ENCODE measurements at places on chromosomes 12 and 14.

- no peak for DNase-seq
Measured at GRCh38 chr12:24584032-24584675, 364.7 kb downstream of the BCAT1 start.

GRCh38 chr12:130922511-130922953 lies 31.2 kb upstream of the ADGRD1 start:
- DNase-seq = no peak

DNA sequence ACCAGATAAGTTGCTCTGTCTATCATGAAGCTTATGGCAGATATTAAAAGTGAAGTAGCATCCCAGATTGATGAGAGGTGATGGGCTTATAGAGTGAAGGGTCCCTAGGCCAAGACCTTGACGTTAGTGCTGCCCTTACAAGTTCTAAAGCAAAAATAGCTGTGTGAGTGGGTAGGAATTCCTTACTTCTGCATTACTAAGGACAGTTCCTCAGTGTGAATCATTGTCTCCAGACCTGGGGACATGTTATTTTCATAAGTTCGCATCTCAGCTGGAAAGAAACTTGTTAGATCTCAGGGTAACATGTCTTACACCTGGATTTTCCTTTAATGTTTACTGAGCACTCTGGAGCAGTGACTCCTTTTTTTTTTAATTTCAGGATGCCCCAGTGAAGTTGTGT lies 28.7 kb downstream of the MAPKAPK5 start:
- DNase-seq = no peak

GRCh38 chr12:3019005-3019680 lies 58.0 kb upstream of the TSPAN9 start:
- no peak for DNase-seq

DNA sequence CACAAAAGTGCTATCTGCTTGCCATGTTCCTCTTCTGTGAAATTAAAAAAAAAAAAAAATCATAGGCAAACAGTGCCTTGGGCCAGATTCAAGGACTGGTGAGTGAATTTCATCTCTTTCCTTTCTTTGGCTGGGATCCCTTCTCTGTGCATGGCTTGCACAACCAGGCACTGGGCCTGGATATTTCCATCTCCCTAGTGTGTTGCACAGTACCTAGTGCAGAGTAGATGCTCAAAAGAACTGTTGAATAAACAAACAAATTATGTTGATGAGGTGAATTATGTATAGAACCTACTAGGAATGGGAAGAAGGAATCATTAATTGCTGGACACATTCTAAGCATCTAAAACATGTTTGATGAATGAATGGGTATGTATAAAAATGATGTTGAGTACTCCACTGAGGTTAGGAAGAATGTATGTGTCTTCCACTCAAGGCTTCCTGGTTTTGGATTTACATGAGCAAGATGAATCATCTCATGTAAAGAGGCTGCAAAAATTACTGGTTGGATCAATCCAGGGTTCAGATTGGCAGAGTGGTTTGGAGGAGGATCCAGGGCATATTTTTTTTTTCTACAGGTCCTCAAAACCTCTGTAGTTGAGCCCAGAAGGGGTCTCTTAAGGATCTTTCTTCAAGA lies 93.2 kb downstream of the EMP1 start:
- DNase-seq = no peak

DNA sequence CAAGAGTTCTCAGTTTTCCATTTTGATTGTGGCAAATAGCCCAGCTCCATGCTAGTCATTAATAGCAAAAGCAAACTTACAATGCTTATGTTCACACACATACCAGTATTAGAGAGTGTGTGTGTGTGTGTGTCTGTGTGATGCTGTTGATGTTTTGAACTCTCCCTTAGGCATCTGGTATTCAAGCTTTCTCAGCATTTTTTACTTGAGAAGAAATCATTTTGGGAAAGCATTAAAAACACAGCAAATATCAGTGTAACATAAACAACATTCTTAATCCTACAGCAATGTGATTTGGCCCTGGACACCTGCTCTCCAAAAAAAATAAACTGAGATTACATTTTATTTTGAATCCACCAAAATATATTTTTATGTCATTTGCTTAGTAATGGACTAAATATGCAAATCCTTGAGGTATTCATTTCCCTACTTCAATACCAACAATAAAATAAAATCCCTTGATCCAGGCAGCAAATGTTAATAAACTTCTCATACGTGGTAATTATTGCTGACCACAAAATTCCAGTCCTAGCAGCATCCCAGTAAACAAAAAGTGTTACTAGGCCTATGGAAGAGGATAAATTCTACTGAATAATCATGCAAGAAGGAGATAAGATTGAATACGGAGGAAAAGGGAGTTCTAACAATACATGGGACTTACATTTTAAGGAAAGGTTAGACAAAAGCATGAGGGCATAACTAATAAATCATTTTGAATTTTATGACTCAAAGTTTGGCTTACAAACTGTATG lies 249.5 kb upstream of the CLEC14A start:
- no peak for DNase-seq

DNA sequence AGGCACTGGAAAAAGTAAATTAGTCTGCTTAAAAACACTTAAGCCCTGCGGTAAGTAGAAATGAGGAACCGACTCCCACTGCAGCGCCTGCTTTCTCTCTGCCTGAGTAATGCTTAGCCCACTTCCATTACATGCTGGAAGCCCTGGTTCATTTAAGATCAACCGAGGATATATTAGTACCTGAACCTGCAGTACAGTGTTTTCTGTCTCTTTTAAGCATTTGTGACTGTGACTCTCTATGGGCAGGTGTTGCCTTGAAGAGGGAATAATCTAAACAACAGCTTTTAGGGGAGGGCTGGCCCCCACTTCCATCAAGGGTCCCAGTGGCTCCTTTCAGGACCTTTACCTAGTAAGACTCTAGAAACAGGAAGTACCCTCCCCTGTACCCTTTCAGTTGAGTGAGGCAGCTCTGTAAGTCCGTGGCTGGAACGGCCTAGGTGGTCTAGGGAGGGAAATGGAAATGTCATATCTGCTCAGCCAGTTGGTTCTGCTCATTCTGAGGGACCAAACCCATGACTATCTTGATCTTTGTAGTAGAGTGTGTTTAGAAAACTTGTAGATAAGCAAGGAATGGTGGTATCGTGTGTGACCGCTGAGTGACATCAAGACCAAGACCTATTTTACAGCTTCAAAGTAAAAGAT lies 56.2 kb downstream of the FNTB start:
- DNase-seq = no peak

GRCh38 chr12:104651811-104652210 lies 195.1 kb downstream of the CHST11 start:
- DNase-seq = no peak

- DNase-seq = no peak
Measured at GRCh38 chr12:41683023-41683422, 461.7 kb downstream of the GXYLT1 start.
